Fibroblast of skin of scalp (primary cell): ENCODE measurements at places on chromosomes 4 and X.

- peak; percentile 0 for DNase-seq
These were observed 109.0 kb upstream of the AADAT start for GRCh38 chr4:170198747-170199146.

GRCh38 chr4:2220016-2220630, 21.8 kb downstream of the HAUS3 start:
- DNase-seq = peak; percentile 64

DNA sequence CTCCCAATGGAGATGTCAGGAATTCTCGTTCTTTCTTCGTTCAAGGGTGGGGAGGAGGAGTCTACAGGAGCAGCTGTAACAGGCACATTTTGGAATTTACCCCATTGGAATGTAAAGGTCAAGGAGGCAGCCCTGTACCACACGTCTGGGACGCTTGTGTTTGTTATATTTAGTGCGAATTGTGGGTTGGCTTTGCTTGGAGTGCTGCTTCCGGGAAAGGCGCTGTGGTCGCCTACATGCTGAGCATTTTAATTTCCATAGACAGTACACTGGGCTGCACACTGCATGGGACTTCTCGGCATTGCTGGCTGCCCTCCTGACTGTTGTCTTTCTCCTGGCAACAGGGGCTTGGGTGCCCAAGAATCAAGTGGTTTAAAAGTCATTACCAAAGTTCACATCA, 12.8 kb downstream of the GYG2 start:
- peak; percentile 36 for DNase-seq

DNA sequence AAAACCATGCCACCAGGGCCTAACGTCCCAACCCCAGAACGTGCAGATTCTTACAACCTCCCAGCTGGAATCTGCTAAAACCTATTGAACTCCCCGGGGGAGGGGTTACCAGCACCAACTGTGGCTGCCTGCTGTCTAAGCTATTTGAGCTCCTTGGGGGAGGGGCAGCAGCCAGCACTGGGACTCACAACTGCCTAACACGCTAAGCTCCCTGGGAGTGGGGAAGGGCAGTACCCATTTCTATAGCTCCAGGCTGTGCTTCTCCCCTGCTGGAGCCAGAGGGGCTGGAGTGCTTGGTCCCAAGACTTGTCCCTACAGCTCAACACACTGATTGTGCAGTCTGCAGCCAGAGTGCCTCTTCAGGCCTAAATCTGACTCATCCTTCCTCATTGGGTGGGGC, 459.8 kb upstream of the FGF16 start:
- no peak for DNase-seq

- DNase-seq = no peak
These were observed 16.5 kb upstream of the CLCN4 start for GRCh38 chrX:10140264-10140663.

- DNase-seq = no peak
These were observed 131.3 kb downstream of the MAB21L2 start for GRCh38 chr4:150713251-150713650.

GRCh38 chr4:151324752-151325110, 674 bp downstream of the SH3D19 start:
- peak; percentile 37 for DNase-seq

DNA sequence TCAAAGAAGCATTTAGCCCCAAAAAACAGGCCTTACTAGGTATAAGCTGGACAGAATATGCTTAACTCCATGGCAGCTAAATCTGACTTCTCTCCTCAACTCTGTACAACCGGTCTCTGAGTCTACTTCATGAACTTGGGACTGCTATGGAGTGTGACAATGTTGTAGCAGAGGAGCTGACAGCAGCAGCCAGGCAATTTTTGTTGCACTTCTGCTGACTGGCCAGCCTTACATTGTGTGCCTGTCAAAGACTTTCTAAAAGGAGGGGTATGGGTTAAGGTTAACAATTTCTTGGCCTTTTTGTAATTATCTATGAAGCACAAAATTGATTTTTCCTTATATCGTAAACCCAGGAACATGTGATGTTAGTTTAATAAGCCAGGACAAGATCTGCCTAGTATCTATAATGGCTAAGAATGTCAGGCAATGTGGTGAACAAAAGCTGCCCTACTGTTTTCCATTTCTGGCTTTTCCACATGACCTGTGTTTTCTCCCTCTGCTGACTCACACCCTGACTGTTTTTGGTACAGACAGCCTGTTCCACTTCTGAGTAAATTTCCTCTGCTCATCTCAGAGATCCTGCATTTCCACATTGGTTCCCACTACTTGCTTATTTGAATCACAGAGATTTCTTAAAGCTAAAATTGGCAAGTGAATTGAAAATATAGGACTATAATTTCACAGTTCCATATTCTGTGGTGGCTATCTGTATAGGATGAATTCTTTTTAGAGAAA, 9.3 kb downstream of the NOX1 start:
- DNase-seq = no peak

DNA sequence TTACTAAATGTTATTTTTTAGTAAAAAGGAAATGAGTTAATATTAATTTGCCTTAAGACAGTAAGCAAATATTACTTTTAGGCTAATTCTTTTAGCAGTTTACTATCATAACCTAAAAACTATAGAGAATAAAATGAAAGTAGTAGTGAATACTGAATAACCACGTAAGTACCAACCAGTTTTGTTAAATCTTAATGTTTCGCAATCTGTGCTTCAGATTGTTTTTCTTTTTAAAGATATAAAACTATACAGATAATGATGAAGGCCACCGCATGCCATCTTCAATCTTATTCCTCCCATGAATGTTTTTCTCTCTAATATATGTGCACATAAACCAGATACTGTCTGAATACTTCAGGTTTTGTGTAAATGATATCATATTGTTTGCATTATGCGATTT, 6.0 kb downstream of the RRH start:
- DNase-seq = no peak

DNA sequence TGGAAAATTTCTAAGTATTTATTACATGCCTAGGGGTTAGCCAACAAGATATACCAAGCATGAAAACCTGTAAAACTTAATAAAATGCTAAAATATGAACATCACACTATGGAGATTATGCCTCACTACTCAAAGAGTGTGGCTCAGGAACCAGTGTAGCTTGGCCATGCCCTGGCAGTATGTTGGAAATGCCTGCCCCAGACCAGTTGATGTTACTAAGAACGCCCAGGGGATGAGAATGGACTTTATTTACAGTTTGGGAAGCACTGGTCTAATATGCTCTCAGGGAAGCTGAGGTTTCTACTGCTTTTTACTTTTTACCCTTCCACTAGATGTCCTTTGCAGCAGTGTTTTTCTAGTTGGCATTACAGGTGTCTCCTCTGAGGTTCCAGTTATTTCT, 23.7 kb upstream of the TXLNG start:
- DNase-seq = no peak

DNA sequence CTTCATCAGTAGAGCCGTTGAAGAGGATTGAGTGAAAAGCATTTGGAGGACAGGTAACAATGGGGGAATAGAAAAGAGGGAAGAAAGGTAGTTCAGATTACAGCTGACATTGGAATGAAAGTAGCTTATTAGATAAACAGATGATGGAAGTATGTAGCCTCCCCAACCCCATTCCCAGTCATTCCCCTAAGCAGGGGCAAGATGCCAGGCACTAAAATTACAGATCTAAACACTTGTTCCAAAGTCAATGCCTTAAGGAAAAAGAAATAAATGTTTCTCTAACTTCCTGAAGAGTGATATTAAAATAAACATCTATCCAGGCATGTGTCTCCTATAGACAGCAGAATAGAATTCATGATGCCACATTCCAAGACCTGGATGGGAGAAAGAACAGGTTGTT, 350.8 kb downstream of the PDGFC start:
- no peak for DNase-seq

- no peak for DNase-seq
These were observed 492.9 kb downstream of the SPRY1 start for GRCh38 chr4:123889507-123889906.

GRCh38 chrX:107823456-107823855, 2.2 kb upstream of the MID2 start:
- peak; percentile 75 for DNase-seq

DNA sequence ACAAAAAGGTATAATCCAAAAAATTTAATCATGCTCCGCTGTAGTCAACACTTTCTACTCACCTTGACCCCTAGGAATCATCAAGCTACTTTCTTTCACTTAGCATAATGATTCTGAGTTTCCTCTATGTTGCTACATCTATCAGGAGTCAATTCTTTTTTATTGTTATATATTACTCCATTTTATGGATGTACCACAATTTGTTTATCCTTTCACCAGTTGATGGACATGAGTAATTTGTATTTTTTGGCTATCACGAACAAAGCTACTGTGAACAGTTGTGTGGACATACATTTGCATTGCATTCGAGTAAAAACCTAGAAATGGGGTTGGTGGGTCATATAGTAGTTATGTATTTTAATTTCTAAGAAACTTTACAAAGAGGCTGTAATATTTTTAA, 102.9 kb downstream of the PRSS12 start:
- no peak for DNase-seq

DNA sequence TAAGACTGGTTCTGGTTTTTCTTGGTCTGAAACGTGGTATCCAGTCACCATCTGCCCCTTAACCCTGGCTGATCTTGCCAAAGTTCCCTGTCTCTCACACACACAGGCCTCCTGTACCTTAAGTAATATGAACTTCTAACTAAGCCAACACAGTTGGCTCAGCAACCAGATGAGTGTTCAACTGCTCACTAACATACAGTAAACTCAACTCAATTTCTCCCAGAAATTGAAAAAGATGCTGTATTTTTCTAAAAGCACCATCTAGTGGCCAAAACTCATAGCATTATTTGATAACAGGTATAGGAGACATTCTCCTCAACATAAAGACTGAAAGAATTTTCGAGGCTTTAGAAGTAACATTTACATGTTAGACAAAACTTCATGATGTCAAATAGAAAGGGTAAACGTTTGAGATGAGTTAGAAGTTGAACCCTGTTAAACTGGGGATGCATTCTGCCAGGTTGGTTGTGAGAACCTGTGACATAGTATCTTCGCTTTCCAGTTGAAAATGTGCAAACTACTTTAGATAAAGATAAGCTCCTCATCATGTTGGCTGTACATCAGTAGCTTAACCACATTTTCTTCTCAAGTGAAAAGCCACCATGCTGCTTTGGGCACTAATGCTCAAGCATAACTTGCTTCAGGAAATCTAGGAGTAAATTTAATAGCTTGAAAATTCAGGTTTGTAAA, 31.2 kb downstream of the CCNI start:
- DNase-seq = peak; percentile 60

- no peak for DNase-seq
These were observed 2.5 kb downstream of the POU3F4 start for GRCh38 chrX:83510510-83511062.

GRCh38 chr4:79292008-79292407, 33.9 kb downstream of the NAA11 start:
- no peak for DNase-seq

DNA sequence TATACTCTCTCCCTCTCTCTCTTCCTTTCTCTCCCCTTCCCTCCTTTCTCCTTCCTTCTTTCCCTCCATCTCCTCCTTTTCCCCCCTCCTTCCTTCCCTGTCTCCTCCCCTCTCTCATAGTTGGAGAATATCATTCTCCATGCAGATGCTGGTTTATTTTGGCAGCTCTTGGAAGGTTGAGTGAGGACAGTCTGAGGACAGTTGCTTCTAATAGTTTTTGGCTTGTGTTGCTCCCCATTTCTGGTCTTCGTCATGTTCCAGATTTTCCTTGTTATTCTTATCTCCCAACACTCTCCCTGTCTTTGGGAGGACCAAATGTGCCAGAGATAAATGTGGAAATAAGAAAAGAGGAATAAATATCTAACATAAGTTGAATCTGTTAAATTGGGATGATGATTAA, 263.0 kb downstream of the FRMPD4 start:
- no peak for DNase-seq

DNA sequence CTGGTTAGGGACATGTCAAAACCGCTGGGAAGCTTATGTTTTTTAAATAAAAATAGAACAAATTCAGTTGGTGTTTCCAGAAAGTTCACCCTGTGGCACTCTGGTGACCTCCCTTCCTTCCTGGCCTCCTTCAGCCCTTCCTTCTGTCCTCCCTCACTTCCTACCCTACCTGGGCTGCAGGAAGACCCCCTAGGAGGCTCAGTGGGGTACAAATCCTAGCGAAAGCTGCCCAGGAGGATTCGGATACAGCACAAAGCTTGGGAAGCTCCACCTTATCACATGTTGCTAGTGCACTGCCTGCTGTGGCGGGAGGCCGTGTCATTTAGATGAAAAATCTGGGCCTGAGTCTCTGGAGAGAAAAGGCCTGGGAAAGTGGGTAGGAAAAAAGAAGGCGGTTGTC, 60.5 kb downstream of the FHDC1 start:
- no peak for DNase-seq

GRCh38 chr4:66893807-66894206, 651.5 kb downstream of the CENPC start:
- DNase-seq = no peak

GRCh38 chr4:158172261-158173258, at the start of gene GASK1B:
TSS of gene GASK1B (minus strand) at chr4:158173025. CDS start at chr4:158171375, 1,650 bp downstream.
- peak; percentile 67 for DNase-seq

- no peak for DNase-seq
These were observed 95.7 kb downstream of the DCLK2 start for GRCh38 chr4:150173982-150174398.

- peak; percentile 26 for DNase-seq
These were observed 126.9 kb downstream of the ELOVL6 start for GRCh38 chr4:110071466-110071865.

DNA sequence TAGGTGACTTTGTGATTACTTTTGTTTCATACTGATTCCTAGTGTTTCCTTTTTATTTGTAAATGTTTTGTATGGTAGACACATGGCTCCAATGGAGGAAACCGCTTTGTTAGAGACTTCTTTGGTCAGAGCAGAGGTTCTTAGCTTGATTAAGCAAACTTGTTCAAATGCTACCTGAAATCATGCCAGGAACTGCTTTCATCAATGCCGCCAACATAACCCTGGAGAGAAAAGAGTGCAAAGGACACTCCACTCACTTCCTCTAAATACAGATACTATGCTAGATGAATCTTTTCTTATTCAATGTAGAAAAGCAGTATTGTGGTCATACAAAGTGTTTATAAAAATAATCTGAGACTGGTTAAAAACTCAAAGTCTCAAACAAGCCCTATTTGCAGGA, 25.7 kb upstream of the COX7B2 start:
- DNase-seq = no peak
